ENCODE measurements at places on chromosomes 1 and 21.

DNA sequence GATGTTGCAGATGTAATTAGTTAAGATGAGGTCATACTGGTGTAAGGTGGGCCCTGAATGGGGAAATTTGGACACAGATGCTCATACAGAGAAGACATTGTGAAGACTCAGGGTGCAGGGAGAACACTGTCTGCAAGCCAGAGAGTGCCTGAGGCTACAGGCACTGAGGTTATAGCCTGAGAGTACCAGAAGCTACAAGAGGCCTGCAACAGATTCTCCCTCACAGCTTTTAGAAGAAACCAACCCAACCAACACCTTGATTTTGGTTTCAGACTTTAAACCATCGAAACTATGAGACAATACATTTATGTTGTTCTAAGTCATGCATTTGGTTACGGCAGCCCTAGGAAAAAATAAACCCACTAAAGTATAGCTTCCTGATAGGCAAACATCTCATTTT, 321.7 kb upstream of the USP25 start:
- no peak for DNase-seq

GRCh38 chr1:6947952-6948351, 162.7 kb downstream of the CAMTA1 start:
- DNase-seq, result no peak

- DNase-seq, result no peak
These were observed 33.4 kb downstream of the RGS7 start for GRCh38 chr1:241323514-241324195.

DNA sequence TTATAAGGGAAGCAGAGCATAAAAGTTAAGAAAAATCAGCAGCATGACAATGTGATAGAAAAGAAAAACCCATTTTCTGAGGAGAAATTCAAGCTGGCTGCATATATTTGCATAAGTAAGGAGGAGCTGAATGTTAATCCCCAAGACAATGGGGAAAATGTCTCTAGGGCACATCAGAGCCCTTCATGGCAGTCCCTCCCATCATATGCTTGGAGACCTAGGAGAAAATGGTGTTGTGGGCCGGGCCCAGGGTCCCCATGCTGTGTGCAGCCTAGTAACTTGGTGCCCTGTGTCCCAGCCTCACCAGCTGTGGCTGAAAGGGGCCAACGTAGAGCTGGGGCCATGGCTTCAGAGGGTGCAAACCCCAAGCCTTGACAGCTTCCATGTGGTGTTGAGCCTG, 100.6 kb upstream of the PLPPR4 start:
- DNase-seq, result no peak

- no peak for DNase-seq
These were observed 55.2 kb downstream of the SYT14 start for GRCh38 chr1:209993061-209993830.

GRCh38 chr1:185680453-185680852, 53.7 kb upstream of the HMCN1 start:
- no peak for DNase-seq

DNA sequence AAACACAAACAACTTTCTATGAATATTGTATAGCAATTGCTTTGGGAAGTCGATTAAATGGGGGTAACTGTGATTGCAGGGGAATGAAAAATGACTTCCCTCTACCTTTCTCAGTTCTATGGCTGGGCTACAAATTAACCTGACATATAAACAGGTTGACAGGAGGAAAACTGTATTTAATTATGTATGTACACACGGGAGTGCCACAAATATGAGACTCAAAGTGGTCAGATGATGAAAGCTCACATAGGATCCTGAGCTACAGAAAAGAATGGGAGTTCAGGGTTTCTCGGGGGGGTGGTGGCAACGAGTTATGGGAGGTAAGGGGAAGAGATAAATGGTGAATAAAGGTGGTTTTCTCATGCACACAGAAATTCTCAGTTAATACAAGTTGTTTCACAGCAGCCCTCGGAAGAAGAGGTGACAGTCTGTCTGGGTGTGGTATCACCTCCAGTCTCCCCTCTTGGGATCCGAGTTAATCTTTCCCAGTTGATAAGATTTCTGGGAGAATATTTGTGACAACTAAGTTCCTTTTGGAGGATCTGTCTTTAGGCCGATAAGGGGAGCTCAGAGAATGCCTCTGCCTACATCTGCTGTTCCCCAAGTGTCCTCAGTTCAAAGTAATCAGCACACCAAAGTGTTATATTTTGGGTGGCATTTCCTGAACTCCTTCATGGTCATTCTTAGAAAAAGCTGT, 26.3 kb downstream of the GADD45A start:
- no peak for DNase-seq

DNA sequence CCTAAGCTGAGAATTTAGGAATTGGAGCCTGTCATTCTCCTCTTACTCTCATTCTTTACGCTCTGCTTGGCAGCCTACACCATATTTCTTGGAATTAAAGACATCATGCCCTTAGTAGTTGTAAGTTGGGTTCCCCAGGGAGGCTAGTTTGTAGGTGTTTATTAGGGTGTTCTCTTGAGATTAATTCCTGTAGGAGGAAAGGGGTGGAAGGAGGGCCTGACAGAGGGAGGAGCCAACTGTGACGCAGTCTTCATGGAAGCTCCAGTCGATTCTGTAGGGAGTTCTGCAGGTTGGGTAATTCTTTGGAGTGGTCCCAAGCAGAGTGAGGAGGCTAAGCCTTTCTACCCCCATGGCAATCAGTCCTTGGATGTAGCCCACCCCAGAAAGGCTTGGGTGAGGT, 111.4 kb downstream of the HHAT start:
- no peak for DNase-seq

DNA sequence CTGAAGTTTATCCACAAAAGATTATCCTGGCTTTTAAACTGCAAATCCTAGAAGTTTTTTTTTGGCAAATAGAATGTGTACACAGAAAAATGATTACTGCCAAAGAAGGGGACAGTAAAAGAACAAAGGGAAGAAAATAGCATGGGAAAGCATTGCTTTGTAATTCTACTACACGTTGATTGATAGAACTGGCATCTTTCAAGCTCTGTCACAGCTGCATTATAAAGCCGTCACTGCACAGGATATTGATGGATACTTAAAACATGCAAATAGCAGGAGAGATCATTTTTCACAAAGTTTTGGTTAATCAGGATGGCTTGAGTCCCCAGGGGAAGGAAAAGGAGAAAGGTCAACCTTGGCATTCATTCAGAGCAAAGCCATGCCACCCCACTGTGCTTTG, 183.7 kb upstream of the RRP15 start:
- no peak for DNase-seq

GRCh38 chr1:30290581-30290980, 432.8 kb downstream of the MATN1 start:
- DNase-seq, result no peak

- DNase-seq, result no peak
These were observed 167.6 kb downstream of the SEC16B start for GRCh38 chr1:177802304-177802703.

GRCh38 chr1:178606839-178607238, 93.9 kb downstream of the TEX35 start:
- DNase-seq, result no peak

DNA sequence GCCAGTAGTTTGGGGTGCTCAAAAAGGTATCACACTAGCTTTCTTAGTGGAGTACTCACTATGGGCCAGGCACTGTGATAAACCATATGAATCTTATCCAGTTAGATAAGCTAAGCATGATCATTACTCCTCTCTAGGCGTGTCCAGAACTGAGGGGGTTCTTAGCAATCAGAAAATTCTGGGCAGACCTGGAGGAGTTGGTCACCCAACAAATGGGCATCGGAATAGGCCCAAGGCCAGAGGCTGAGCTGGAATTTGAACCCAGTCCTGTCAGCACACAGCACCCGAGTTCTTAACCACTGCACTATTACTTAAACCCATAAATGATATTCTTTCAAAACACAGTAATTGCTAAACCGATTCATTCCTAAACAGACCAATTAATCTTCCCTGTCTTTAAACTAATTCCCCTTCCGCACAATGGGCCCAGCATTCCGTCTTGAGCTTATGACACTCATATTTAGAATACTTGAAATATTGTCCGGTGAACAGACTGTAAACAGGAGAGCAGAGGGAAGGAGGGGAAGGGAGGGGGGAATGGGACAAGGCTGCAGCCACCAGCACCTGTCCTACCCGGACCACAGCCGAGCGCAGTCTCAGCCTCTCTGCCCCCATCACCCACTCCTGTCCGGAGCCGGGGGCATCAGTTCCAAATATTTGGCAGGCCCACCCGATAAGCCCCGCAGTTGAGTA, 113.0 kb upstream of the GADD45A start:
- no peak for DNase-seq

Measured in stimulated activated CD8-positive, alpha-beta memory T cell treated with anti-CD3 and anti-CD28 coated beads, Interleukin-12 subunit alpha, Interleukin-12 subunit beta, amount 100 ng/mL, for 4 hours (primary cell).